ENCODE measurements at places on chromosomes 3 and 15.

GRCh38 chr3:186787642-186788481 is 4.5 kb downstream of the EIF4A2 start:
- DNase-seq: no peak

- no peak for DNase-seq
These were observed 573.3 kb upstream of the TBL1XR1 start for GRCh38 chr3:177770383-177771230.

GRCh38 chr3:96813134-96813819 is 1.1 kb upstream of the EPHA6 start:
- no peak for DNase-seq

DNA sequence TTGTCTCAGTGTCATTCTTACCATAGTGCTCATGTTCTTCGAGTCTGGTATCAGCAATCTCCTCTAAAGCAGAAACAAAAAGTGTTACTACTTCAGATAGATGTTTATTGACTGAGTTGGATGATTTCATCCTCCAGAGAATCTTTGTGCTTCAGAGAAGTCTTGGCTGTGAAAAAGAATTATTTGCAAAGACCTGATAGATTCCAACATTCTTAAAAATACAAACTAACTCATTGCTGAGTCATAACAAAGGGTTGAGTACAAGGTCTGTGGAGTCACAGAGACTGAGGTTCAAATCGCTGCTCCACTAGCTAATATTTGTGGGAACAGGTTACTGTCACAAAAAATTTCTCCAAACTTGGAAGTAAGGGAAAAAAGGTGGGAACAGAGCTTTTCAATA is 9.0 kb upstream of the STRIT1 start:
- DNase-seq: no peak

GRCh38 chr3:53865732-53866499 is 16.0 kb downstream of the ACTR8 start:
- DNase-seq: no peak

DNA sequence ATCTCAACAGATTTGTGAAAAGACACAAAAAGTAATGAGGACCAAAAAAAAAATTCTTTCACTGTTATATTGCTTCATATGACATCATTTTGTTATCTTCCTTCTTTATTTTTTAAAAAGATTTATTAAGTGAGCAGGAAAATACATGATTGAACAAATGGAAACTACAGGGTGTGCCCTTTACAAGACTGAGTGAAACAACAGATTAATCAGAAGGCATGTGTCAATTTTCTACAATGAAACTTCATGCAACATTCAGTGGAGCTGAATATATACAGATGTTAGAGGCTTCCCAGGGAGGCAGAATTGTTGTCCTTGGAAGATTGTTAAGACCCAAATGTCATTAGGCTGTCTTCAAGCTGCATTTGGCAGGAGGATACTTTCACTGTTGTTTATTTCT is 28.4 kb upstream of the SLC2A2 start:
- no peak for DNase-seq

DNA sequence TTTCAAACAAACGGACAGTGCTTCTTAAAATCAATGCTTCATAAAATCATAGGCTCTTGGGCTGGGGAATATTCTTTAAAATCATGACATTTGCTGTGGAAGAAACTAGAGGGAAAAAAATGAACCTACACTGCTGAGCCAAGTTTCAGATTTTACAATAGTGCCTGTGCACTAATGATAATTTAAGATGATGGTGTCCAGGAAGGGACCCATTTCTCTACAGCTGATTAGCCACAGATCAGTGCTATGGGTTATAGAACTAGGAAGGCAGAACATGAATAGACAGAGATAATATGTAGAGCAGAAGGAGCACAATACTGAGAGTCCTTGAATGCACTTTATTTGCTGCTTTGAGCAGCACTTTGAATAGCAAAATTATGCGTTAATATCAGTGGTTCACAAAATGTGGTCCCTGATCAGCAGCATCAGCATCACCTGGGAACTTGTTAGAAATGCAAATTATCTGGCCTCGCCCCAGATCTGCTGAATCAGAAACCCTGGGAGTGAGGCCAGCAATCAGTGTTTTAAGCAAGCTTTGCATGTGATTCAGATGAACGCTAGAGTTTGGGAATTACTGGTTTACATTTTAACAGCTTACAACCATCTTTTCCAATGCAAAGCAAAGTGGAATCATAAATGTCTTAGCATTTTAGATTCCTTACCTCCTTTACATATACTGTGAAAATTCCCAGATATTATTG is 135.8 kb upstream of the ANKRD28 start:
- no peak for DNase-seq

- no peak for DNase-seq
These were observed 1.8 kb downstream of the HDGFL3 start for GRCh38 chr15:83205725-83206324.

GRCh38 chr15:62608369-62608768 is 434.2 kb upstream of the TPM1 start:
- DNase-seq: no peak

DNA sequence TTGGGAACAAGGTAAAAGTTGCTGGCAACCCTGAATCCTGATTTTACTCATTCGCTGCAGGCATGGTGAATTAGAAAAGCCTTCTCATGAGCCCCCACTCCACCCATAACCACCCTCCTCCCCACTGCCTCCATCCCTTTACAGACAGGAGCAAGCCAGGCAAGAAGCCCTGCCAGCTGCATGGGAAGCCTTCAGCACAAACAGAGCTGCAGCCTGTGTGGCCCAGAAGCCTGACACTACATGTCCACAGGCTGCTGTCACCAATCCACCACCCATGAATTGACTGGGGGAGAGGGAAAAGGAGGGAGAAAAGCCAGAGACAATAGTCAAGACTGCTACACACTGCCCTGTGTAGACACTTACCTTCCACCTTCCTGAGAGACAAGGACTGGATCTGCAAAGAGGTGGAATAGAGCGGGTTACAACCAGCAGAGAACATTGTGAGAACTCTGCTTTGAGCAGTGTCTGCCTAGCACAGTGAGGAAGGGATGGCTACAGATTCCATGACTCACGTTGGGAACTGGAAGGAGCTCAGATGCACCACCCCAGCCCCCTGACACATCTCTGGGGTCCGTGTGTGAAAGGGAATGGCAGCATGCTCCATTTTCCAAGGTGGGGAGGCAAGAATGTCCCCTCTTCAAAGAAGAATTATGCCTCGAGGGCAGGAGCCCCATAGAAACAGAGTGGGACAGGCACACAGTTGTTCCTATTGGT is 33.9 kb downstream of the DZIP1L start:
- DNase-seq: no peak

DNA sequence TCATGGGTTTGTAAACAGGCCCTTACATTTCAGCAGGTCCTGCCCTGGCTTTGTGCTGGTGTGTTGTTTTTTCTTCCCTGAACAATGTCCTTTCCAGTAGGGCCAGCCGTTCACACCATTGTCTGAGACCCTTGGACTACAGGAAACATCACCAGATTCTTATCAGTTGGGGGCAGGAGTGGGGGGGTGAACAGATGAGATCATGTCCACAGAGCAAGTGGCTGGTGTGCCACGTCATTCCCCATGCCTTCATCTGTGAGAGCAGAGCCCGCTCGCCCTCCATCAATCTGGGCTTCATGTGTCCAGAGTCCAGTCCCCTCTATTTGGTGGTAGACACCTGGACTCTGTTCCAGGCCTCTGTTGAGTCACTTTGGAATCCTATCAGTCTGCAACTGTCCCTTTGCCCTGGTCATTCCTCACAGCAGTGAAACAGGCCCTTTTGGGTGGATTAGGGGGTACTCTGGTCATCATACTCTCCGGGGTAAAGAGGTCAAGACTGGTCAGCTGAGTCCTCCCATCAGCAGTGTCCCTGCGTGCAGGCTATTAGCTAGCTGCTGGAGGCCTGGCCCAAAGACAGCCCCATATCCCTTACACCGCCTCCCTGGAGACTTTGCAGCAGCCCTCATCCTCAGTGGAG is 15.0 kb downstream of the SEMA3G start:
- DNase-seq: no peak

DNA sequence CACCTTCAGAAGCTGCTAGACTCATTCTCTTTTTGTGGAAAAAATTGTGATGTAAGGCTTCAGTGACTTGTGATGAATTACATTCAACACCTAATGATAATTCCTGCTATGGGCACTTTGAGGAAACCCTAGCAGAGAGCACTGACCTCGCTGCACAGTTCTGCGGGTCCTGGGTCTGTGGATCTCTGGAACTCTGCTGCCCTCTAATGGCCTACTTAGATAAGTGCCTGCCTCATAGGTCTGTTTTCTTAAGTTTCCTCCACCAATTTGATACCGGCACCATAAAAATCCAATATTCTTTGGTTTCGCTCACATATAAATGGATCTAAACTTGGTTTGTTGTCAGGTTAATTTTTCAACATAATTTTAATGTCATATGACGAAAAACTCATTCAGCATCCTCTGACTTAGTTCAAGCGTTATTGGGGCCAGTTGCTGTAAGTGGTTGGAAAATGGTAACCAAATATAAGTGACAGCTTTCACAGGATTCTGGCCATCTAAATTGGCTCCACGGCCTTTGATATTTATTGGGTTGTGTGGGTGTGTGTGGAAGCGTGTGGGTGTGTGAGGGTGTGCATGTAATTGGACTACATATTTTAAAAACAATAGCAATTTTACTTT is 10.4 kb downstream of the SLITRK3 start:
- no peak for DNase-seq

DNA sequence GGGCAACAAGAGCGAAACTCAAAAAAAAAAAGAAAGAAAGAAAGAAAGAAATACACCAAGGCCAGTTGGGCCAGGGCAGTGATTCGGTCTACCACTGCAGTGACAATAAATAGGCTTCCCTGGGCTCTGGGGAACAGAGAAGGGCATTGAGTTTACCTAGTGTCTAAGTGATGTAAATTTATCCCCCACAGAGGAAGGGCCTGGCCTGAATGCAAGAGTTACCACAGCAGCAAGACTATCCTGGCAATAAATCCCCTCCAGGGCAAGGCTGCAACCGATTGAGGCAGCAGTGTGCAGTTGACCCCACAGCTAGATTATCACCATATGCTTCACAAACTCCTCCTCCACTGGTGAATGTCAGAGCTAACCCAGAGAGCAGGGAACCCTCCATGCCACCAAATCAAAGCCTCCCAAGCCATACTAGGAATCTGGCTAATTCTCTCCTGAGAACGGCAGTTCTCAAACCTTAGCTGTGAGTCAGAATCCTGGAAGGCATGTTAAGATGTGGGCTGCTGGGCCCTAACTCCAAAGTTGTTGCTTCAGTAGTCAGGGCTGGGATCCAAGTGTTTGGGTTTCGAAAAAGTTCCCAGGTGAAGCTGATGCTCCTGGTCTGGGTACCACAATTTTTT is 64.3 kb upstream of the GATM start:
- DNase-seq: no peak

GRCh38 chr3:39750712-39751111 is 58.7 kb upstream of the MYRIP start:
- no peak for DNase-seq

DNA sequence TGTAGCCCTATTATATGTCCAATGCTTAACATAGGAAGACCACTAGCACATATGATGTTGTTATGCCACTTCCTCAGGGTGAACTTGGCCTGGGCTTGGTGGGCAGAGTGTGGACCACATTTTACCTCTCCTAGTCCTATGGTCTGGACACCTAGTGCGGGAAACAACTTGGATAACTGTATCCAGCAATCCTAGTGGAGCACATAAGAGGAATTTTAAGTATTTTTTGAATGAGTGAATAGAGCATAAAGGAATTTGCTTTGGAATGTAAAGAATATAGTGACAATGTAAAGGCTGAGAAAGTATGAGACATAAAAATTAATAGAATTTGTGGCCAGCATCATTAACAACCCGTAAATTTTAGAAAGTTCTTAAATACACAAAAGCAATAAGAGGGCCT is 528.9 kb downstream of the IGSF11 start:
- DNase-seq: no peak

DNA sequence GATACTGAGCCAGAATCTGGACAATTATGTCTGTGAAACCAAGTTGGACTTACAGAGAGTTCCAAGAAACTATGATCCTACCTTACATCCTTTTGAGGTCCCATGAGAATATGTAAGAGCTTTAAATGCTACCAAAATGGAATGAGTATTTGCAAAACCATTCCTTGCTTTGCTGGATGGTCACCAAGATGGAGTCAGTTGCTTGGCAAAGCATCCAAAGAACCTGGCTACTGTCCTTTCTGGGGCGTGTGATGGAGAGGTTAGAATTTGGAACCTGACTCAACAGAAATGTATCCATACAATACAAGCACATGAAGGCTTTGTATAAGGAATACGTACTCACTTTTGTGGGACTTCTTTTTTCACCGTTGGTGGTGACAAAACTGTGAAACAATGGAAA is 36.2 kb downstream of the AP4E1 start:
- no peak for DNase-seq

DNA sequence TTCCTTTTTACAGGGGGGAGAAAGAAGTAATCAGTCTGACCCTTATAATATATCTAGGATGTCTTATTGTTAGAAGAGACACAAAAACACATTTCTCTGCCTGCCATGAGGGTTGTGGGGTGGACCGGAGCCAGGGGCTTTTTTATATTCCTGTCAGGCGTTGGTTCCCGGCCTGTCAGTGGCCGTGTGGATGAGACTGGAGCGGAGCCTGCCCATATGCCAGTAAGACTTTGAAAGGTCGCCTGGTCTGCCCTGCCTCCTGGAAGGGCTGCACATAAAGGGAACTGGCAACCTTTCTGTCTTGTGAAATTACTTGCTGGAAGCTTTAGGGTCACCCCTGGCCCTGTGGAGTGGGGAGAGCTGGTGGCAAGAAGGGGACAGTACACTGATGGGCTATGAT is 34.7 kb downstream of the MAP3K13 start:
- no peak for DNase-seq

GRCh38 chr3:64278625-64279024 is 53.4 kb upstream of the PRICKLE2 start:
- DNase-seq: no peak

DNA sequence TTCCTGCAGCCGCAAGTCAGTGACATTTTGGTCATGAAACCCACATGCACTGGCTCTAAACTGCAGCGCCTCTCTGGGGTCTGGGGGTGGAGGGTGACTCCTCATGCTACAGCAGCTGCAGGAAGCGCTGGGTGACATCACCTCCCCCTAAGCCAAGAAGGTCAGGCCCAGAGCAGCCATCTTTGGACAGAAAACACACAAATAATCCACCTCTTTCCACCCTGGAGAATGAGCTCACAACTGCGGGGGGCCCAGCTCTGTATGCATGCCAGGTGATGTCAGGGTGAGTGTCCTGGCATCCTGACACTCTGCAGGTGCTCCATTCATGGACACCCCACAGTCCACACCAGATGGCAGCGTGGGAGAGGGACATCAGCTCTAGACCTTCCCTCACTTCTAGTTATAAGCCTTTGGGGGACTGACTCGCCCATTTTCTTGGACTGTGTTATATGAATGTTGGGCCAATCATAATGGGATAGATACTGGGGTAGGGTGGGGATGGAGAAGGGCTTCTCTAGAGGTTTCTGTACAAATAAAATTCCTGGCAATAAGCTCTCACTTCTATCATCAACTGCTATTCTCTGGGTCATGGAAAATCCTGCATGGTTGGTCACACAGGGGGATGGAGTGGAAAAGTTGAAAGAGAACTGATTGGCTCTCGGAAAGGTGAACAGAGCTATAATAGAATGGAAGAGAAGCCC is 70.7 kb upstream of the THBS1 start:
- no peak for DNase-seq
